ENCODE measurements at places on chromosomes 3 and 15.

GRCh38 chr15:63970621-63971426, 75.5 kb downstream of the DAPK2 start:
- H3K4me1 ChIP-seq = peaks cover 20% of the 10 kb centered on the region
- peak overlapping the region; percentile 1 for H3K27ac ChIP-seq
- H3K4me3 ChIP-seq = peak overlapping the region; percentile 17

DNA sequence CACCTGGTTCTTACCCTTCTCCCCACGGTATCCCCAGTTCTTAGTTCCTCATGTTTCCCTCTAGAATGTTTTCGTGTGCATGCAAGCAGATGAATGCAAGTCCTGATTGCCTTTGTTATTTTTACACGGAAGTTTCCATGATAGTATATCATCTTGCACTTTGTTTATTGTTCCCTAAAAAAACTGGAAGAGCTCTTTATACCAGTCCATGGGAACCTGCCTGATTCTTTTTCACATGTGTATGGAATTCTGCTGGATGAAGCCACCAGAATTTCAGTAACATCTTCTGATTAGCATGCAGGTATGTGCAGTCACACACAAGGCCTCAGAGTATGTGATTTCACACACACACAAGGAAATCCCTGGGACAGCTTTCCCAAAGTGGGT, 16.0 kb upstream of the LRRK1 start:
- no peaks in the 10 kb centered on the region for H3K36me3 ChIP-seq
- H3K4me1 ChIP-seq = no peaks in the 10 kb centered on the region
- H3K4me3 ChIP-seq = no peak overlapping the region
- H3K27ac ChIP-seq = no peak overlapping the region

DNA sequence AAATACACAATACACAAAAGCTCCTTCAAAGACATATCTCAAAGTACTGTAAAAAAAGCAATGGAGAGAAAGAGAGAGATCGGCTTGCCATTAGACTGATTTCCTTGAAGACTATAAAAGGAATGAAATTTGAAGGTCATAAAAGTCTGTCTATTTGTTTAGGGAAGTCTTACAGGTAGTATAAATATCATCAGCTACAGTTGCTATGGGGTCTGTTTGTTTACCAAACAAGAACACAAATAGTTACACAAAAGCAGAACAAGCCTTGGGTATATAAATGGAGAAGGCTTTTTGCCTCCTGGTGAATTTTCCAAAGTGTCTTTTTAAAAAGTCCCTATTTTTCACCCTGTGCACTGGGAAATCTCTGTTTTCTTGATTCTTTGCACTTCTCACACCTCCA, 552.3 kb downstream of the FOXP1 start:
- DNase-seq = no peak
- H3K27me3 ChIP-seq = no peaks in the 10 kb centered on the region
- no peak overlapping the region for H3K4me3 ChIP-seq
- H3K27ac ChIP-seq = peak overlapping the region; percentile 51

DNA sequence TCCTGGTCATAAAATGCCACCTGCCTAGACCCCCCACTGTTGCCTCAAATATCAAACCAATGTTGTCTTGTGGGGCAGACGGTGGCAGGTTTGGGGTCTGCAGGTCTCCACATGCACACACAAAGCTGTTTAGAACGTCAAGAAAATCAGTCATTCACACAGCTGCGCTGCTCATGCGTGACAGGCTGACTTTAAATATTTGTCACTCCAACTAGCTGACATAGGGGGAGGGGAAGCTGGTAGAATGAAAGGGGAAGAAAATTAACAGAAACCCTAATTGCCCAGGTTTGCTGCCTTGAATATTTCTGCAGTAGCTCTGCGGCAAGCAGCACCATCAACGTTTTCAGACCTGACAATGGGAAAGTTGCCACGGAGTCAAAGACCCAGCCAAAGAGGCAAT, 201.8 kb downstream of the ABHD5 start:
- H3K27ac ChIP-seq = no peak overlapping the region
- DNase-seq = no peak
- no peaks in the 10 kb centered on the region for H3K27me3 ChIP-seq
- H3K4me3 ChIP-seq = no peak overlapping the region
- H3K36me3 ChIP-seq = no peaks in the 10 kb centered on the region

DNA sequence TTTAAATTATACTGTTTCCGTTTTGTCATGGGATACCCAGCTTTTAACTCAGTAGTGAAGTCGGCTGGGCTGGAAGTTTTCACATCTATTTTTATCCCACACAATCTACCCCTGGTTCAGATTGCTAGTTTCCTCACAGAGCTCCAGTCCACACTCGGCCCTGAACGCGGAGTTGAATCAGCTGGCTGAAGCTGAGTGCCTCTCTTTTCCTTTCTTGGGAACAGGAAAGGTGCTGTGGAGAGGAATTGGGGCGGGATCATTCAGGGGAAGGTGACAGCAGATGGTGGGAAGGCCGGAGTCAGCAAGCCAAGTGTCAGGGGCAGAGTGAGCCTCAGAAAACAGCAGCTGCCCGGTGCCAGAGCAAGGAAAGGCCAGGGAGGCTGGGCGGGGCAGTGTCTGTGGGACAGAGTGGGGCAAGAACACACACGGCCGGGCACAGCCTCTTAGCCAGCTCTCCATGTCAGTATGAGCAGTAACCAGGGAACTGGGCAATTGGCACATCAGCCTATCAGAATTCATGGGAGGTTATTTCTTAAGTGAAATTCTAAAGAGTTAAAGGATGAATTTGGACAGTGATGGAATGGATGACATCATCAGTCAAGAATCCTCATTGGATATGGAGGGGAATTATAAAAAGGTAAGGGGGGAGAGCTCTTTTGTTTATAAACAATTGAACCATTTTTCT, 135.7 kb upstream of the IL12A start:
- H3K4me3 ChIP-seq = no peak overlapping the region
- no peaks in the 10 kb centered on the region for H3K36me3 ChIP-seq
- DNase-seq = no peak
- no peak overlapping the region for H3K27ac ChIP-seq
- no peaks in the 10 kb centered on the region for H3K27me3 ChIP-seq

DNA sequence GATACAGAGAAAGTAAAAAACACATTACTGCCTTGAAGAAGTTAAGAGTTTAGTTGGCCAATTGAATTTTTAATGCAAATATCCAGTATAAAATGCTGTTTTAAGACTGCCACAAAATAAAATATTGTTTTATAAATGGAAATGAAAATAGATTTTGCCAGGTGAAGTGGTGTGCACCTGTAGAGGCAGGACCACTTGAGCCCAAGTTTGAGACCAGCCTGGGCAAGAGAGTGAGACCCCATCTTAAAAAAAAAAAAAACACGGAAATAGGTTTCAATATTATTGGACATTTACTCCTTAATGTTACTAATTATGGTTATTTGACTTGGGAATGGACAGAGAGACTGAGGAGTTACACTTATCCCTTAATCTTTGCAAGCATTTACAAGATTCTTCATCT, 1.9 kb downstream of the PIGB start:
- H3K27ac ChIP-seq = no peak overlapping the region
- DNase-seq = no peak
- no peak overlapping the region for H3K4me3 ChIP-seq
- H3K4me1 ChIP-seq = peaks cover 28% of the 10 kb centered on the region
- H3K27me3 ChIP-seq = no peaks in the 10 kb centered on the region

- no peaks in the 10 kb centered on the region for H3K27me3 ChIP-seq
- H3K4me3 ChIP-seq = no peak overlapping the region
- no peak for DNase-seq
- no peaks in the 10 kb centered on the region for H3K4me1 ChIP-seq
Observed at GRCh38 chr3:104273046-104273649, 1093.6 kb upstream of the ALCAM start.

- H3K27ac ChIP-seq = no peak overlapping the region
- H3K4me3 ChIP-seq = no peak overlapping the region
- no peaks in the 10 kb centered on the region for H3K4me1 ChIP-seq
- H3K36me3 ChIP-seq = no peaks in the 10 kb centered on the region
Observed at GRCh38 chr3:8516047-8516661, 14.5 kb downstream of the LMCD1 start.
